Breast epithelium (tissue), 4 donors: ENCODE measurements at places on chromosomes 2 and 18. TPM values are rescaled to one million over a fixed set of nuclear protein-coding genes. Genes with fewer than 3 reads are reported as not detected.

GRCh38 chr2:428591-428990 lies 140.7 kb upstream of the ALKAL2 start:
- no peak for DNase-seq

GRCh38 chr2:186531257-186531775 lies 45.3 kb downstream of the ZC3H15 start:
- no peak for DNase-seq

CHRNG gene
- not detected for total RNA-seq

CD207 gene
- total RNA-seq = 0.88 TPM

DNA sequence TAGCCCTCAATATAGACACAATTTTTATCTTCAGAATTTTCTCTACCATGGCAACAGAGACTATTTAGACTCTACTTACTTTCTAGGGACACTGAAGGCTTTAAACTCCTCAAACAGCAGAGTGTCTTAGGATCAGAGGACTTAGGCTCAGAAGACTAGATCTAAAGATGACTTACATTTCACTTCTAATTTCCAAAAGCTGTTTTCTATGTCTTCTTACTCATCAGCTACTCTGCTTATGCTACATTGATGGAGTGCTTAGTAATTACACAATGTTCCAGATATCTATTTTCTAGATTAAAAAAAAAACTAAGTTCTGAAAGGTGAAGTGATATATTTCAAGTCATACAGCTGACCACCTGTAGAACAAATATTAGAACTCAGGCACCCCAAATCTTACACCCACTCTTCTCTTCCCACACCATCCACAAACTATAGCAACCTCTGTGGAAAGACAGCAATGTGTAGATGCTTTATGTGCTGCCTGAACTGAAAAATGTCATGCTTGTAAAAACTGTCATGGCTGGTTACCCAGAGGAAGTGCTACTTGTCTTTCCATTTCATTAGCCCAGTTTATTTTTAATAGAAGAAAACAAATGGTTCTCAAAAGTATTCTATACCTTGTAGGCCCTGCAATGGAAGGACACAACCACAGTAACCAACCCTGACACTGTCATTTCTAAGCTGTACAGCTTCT lies 831.0 kb upstream of the ACVR2A start:
- DNase-seq = no peak

- peak; percentile 0 for DNase-seq
Measured at GRCh38 chr2:86049529-86049928, 56.2 kb downstream of the POLR1A start.

- no peak for DNase-seq
Measured at GRCh38 chr2:197238043-197238365, 72.6 kb downstream of the ANKRD44 start.

DNA sequence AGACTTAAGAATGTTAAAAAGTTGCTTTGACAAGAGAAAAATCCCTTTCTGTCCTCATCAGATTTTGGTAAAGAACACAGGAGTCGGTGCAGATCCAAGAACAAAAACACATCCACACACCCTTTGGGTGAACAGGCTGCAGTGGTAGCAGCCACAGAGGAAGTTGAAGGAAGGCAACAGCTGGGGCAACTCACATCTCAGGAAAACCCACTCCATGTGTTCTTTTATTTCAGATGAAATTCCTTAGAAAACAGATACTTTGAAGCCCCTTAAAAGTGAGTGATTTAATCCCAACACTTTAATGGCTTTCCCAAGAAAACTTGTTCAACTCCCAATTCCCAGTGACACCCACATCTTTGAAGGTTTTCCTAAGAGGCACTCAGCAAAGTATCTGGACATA lies 271.3 kb downstream of the ICOS start:
- no peak for DNase-seq

- DNase-seq = no peak
Measured at GRCh38 chr18:80200932-80201672, 46.2 kb downstream of the PARD6G start.

TMEM37 gene
- 43.2 TPM for total RNA-seq

DSG1 gene
- total RNA-seq = 22.2 TPM

DLGAP1 gene
- total RNA-seq = 5.2 TPM

GRCh38 chr2:137705296-137705695 lies 259.0 kb upstream of the HNMT start:
- no peak for DNase-seq

- DNase-seq = peak; percentile 84
Measured at GRCh38 chr18:80009661-80010550, 21.5 kb upstream of the TXNL4A start.

DNA sequence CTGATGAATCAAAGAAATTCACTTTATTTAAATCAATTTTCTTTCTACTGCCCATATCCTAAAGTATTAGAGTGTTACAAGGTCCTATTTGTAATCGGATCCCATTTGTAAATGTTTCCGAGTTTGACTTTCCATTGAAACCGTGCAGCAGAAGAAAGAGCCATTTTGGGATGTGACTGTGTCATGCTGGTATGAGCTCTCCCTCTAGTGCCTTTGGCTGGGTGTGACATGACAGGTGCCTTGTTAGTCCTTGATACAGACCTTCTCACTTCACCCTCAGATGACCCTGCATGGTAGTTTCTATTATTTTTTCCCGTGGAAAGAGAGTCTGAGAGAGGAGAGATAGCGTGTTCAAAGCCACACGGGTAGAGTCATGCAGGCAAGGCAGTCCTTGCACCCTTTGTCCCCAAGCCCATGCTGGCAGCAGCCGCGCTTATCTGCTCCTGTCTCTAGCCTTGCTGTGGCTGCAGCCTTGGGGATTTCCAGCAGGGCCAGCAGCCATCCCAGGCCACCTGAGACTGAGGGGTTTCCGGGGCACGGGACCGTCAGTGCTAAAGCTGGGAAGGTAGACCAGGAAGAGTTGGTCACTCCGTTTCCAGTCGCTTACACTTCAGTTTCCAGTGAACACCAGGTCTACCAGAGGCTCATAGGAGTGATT lies 21.4 kb downstream of the CHMP1B start:
- DNase-seq = no peak

RAX gene
- total RNA-seq = not detected

DNA sequence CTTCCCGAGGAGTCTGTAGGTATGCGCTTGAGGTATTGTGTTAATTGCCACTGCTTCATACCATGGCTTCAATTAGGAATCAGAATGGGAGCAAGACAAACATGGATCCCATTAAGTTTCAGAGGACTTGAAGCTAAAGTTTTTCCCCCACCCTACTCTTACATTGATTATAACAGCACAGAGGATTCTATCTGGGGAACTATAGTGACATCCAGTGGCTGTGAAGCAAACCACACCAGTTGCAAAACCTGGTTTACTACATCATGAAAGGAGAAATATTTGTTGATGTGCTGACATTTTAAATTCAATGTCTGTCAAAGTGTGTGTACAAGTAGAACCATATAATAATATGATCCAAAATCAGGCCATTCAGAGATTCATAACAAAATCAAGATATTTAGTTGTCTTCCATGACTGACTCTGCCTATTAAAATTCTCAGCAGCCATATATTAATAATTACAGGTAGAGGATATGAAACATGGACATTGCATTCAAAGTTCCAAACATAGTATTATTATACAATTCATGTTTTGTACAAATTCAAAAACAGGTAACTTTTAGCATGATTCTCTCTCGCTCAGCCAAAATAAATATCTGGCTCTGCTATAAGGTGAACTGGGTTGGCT lies 82.9 kb downstream of the GRB14 start:
- no peak for DNase-seq

LYPD1 gene
- not detected for total RNA-seq

DNA sequence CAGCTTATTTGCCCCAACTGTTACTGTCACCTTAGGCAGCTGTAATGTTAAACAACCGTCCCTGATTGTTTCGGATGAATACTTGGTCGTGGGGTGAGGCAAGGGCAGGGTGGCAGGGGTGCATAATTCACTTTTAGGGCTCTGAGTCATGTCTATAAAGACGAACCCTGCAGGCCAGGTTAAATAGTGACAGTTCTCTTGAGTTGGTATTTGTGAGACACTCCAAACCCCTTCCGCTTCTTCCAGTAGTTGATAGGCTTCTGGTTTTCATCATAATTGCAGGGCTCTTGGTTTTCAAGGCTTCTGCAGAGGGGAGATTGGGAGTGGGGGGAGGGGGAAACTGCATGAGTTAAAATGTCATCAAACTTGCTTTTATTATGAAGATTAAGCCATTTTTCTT lies 97.2 kb upstream of the TSPYL6 start:
- DNase-seq = no peak

C1QL2 gene
- 0.15 TPM for total RNA-seq

ST8SIA3 gene
- total RNA-seq = not detected

DNA sequence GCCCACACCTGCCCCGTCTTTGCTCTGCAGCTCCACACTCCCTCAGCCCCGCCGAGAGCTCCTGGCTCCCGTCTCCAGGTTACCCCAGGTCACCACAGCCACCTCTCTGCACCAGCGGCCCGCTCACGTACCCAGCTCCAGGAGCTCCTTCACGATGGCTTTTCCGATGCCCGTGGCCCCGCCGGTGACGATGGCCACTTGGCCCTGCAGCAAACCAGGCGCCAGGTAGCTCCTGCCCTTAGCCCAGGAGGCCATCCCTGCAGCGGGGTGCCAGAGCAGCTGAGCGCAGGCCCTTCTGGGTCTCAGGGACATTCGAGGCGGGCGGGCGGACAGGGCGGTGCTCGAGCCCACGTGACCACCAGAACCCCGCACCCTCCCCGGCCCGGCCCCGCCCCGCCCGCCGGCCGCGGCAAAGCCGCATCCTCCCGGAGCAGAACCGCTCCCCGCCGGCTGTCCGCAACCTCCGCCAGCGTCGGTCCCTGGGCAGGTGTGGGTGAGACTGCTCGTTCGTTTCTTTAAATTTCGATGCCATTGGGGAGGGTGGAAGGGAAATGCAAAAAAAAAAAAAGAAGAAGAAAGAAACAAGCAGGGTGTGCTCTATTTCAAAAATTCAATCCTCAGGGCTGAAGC lies at the start of the genes PECR and TMEM169:
Gene PECR (minus strand): TSS at position 323 of the 630 bp plus-strand sequence. CDS start 68 bp downstream, at position 255.
Gene TMEM169 (plus strand): TSS at position 433 of the 630 bp plus-strand sequence. CDS start 14,045 bp downstream, outside the sequence.
- peak; percentile 43 for DNase-seq

GRCh38 chr2:109242654-109243331 lies 113.8 kb downstream of the SH3RF3 start:
- DNase-seq = no peak

XDH gene
- total RNA-seq = 6.9 TPM

PID1 gene
- 13.5 TPM for total RNA-seq

GAREM1 gene
- total RNA-seq = 12.0 TPM

IKZF2 gene
- total RNA-seq = 8.0 TPM

PLEK gene
- 20.5 TPM for total RNA-seq

GRCh38 chr2:55147041-55147440 lies 85.1 kb downstream of the CLHC1 start:
- no peak for DNase-seq

- DNase-seq = peak; percentile 95
Measured at GRCh38 chr2:43131051-43131889, 95.1 kb downstream of the ZFP36L2 start.

ACTR2 gene
- 98.4 TPM for total RNA-seq

DNA sequence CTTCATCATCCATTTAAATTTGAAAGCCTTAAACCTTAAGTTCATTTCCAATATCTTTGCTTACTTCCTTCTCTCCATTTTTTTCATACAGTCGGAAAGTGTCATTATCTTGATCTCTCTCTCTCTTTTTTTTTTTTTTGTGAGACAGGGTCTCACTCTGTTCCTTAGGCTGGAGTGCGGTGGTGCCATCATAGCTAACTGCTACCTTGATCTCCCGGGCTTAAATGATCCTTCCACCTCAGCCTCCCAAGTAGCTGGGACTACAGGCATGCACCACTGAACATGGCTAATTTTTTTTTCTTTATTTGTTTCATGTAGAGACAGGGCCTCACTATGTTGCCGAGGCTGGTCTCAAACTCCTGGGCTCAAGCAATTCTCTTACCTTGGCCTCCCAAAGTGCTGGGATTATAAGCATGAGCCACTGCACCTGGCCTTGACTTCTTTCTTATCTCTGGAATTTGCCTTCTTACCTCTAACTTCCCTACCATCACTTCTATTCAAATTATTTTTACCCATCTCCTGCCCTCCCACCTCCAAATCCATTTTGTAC lies 222.2 kb downstream of the MYCN start:
- no peak for DNase-seq

RAD51AP2 gene
- total RNA-seq = under 0.01 TPM

- DNase-seq = no peak
Measured at GRCh38 chr2:32843699-32844098, 103.1 kb upstream of the LTBP1 start.

TSPYL6 gene
- total RNA-seq = not detected

DNA sequence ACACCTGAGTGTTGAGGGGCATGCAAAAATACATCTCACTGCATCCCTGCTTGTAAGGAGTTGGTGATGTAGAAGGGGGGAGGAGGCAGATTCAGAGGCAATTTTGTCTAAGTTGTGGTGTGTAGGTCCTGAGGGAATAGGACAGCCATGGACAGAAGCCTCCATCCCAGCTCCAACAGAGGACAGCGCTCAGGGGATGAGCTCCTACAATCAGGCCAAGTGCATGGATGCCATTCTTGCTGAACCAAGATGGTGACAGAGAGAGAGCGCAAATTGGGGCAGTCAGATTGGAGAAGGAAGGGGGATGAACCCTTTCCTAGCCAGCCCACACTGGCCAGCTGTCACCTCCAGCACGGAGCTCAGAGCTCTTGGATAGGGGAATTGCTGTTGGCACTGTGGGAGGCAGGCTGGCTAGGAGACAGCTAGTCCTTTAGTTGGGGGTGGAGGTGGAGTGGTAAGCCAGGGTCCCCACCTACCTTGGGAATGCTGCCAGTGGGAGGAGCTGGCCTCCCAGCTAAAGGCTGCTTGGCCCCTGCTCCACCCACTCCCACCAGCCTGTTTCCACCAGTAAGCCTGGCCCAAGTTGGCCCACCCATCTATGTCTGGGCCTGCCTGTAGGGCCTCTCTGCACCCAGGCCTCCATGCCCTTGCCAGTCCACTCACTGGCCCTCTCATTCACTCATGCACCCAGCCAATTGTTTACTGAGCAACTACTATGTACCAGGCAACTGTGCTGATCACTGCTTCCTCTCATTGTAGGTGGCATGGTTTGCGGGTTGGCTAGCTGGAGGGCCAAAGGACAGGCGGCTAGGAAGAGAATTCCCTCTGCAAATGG lies 2.5 kb upstream of the PER2 start:
- DNase-seq = no peak

DNA sequence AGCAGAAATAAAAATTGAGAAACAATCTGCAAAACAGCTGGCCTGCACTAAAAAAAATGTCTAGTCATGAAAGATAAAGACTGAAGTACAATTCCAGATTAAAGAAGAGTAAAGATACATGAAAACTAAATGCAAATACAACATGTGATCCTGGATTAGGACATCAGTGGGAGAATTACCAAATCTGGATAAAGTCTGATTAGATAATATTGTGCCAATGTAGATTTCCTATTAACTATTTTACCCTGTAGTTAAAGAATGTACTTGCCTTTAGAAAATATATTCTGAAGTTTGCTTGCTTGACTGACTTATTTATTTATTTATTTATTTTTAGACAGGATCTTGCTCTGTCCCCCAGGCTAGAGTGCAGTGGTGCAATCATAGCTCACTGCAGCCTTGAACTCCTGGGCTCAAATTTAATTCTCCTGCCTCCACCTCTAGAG lies 58.7 kb downstream of the ASXL2 start:
- DNase-seq = no peak

GRCh38 chr18:21272016-21272579 lies 30.1 kb downstream of the GREB1L start:
- DNase-seq = no peak

KHK gene
- 2.2 TPM for total RNA-seq

UGT1A5 gene
- not detected for total RNA-seq
